Lung microvascular endothelial cell (primary cell): ENCODE measurements at places on chromosomes 12 and 14.

DNA sequence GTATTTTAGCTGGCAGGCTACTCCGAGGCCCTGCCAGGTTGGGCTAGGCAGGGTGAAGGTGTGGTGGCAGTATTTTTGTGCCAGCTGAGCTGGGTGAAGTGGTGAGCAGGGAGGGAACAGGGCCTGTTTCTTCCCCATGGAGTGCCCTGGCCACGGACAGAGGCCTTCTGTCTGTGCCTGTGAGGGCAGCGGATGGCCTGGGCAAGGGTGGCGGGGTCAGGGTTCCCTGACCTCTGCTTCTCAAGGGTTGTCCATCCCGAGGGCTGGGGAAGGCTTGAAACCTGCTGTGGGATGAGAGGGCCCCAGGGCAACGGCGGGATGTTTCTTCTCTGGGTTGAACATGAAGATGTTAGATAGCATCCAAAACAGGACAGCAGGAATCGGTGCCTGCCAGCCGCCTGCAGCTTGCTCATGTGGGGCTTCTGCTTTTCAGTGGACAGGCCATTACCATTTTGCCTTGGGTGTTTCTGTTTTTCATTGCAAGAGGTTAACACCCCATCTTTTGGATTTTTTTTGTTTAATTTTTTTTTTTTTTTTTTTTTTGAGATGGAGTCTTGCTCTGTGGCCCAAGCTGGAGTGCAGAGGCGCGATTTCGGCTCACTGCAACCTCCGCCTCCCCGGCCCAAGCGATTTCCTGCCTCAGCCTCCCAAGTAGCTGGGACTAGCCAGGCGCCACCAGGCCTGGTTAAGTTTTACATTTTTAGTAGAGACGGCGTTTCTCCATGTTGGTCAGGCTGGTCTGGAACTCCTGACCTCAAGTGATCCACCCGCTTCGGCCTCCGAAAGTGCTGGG, 3.3 kb downstream of the MTA1 start:
- DNase-seq, result no peak

- DNase-seq, result no peak
Observed at GRCh38 chr14:105859717-105860614, 333.6 kb downstream of the TMEM121 start.

DNA sequence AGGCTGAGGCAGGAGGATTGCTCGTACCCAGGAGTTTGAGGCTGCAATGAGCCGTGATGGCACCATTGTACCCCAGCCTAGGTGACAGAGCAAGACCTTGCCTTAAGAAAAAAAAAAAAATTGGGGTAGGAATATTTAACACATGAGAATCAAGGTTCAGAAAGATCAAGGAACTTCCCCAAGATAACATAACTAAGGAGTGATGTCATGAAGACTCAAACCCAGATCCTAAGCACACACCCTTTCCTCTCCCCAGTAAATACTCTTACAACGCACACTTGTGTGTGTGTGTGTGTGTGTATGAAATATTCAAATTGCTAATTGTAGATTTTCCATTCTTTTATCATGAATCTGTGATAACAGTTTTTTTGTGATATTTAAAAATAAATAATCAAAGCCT, 90.6 kb upstream of the NUDT4 start:
- DNase-seq, result no peak

DNA sequence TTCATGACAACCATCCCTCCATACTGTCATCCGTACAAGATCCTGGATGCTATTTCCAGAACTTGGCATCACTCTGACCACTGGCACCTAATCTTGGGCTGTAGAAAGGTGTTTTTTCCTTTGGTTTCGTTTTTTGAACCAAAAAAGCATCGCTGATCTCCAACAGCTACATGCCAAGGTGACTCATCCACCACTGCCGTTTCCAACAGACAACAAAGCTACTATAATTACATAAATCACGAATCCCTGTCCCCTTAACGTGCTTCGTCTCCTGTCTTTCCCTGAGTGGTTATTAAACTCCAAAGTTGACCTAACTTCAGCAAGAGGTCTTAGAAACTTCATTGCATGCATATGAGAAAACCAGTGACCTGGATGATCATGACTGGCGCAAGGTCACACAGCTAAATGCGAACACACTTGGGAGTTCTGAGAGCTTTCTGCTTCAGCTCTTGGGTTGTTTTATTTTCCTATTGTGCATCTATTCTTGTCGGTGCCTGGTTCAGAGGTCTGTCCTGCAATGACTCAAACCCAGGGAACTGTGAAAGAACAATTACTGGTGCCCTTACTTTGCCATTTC, 99.9 kb downstream of the PPM1H start:
- peak; percentile 16 for DNase-seq

DNA sequence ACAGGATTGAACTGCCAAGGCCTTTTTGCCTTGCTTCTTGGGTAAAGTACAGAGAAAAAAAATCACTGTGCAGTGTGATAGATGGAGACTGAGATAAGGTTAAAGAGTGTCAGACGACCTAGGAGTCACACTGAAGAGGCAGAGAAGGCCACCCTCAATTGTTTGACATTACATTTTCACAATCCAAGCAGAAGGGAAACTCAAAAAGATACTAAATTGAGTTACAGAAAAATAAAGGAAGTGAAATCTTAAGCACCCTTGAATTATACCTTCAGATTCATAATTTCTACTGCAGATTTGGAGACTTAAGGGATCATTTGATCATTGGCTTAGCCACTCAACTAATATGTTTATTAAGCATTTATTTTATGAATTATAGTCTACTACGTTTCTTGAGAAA, 97.1 kb downstream of the MYF5 start:
- DNase-seq, result no peak

GRCh38 chr12:47017901-47018475, 61.4 kb upstream of the PCED1B start:
- no peak for DNase-seq

- peak; percentile 98 for DNase-seq
Observed at GRCh38 chr12:117685110-117685926, 283.5 kb downstream of the KSR2 start.

DNA sequence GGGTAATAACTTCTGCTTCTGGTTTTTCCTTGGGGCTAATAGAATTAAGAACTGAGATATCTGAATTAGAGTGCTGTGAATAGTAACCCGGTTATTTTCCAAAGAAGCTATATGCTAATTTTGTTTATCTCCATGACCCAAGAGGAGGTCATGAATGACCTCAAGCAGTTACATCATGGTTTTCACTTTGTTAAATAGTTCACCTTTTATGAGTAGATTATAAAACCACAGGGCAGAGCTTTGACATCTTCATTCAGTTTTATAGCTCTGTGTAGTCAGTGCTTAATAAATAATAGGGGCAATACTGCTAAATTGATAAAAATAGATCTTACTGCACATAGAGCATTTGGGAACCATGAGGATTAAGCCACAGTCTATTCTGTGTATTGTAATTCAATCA, 462.2 kb downstream of the LRIG3 start:
- no peak for DNase-seq

DNA sequence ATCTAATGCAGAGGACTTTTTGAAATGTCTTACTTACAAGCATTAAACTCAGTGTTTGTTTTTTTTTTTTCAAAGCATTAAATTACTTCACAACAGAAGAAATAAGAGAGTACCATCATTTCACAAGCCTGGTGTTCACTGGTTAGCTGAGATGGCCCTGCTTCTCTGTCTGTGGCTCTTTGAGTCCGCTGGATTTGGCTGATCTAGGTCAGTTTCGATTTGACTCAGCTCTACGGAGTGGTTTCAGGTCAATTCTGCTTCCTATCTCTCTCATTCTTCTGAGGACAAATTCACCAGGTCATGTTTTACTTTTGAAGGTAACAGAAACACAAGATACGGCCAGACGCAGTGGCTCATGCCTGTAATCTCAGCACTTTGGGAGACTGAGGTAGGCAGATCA, 1066.1 kb downstream of the FLRT2 start:
- no peak for DNase-seq

GRCh38 chr12:130813949-130814348, 25.1 kb downstream of the STX2 start:
- DNase-seq, result no peak

DNA sequence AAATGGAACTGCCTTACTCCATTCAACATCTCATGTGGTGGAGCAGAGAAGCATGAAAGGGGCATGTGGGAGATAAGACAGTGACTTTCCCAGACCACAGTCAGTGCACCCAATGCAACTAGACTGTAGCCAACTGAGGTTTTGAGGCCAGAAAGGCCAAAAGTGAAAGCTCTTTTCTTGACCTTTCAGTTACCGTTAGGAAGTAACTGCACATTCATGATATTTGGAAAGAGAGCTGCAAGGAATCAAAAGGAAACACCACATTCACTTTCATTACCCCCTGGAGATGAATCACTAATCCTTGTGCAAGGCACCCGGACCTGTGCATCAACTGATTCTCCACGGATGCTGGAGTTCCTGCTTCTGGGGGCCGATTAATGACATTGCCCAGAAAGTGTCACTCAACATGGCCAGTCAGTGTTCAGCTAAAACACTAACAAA, 72.9 kb upstream of the ELK3 start:
- DNase-seq, result no peak

DNA sequence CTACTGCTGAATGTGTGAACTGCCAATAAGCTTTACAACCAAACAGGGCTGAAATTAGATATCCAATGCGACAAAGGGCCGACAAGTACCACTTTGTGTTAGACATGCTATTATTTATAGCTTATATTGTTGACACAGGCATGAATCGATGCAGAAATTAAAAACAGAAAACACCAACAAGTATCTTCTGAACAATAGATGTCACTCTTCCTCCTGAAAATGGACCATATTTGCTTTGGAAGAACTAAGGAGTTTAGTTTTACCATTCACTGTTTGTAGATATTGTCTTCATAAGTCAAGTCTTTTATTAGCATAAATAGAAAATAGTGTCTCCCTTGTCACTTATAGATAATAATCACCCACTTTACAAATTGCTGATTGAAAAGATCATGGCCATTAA, 86.5 kb downstream of the LRIG3 start:
- no peak for DNase-seq

DNA sequence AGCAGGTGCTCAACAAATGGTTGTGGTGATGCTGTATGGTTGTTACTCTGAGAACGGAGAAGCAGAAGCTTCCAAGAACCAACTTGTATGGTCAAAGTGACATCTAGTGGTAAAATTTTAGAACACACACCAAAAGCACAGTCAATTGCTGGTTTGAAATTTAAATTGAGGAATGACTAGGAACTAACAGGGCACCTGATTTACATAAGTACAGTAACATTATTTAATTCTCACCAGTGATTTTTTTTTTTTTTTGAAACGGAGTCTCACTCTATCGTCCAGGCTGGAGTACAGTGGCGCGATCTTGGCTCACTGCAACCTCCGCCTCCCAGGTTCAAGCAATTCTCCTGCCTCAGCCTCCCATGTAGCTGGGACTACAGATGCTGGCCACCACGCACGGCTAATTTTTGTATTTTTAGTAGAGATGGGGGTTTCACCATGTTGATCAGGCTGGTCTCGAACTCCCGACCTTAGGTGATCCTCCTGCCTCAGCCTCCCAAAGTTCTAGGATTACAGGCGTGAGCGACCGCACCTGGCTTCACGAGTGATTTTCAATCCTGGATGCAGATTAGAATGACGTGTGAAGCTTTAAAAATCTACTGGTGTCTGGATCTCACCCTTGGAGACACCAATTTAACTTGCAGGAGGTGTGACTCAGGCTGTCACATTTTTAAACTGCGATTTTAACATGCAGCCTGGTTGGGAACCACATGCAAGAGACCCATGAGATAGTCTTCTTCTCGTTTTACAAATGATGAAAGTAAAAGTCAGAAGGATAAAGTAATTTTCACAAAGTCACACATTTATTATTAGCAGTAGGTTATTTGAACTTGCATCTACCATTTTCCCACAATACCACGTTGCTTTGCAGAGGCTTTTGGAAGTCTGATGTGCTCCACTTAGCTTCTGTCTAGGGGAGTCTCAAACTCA, 14.1 kb upstream of the NUMB start:
- DNase-seq, result peak; percentile 86

DNA sequence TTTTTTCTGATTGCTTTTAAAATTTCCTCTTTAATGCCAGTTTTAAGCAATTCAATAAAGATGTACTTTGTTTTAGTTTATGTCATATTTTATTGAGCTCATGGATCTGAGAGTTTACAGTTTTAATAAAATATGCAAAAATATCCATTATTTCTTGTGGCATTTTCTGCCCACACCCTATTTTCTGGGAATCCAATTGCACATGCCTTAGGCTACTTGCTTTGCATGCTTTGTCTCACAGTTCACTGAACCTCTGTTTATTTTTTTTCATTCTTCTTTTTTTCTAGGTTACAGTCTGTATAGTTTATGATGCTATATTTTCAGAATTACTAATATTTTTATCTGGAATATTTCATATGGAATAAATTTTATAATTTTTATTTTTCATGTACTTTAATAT, 1258.0 kb downstream of the FSCB start:
- no peak for DNase-seq

DNA sequence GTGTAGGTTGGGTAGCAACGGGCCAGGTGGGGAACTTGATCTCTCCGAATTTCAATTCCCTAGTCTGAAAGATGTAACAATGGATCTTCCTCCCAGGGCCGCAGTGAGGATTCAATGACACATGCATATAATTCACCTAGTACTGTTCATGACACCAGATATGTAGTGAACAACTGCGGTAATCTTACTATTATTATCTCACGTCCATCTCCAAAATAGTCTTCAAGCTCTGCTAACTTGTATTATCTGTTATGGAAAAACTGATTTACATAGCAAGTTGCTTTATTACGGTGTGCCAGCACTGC, 26.4 kb downstream of the MOK start:
- no peak for DNase-seq

- peak; percentile 21 for DNase-seq
Observed at GRCh38 chr12:10031771-10032175, 1.3 kb downstream of the CLEC9A start.

- DNase-seq, result peak; percentile 49
Observed at GRCh38 chr12:29241821-29242591, 92.9 kb downstream of the FAR2 start.

- peak; percentile 77 for DNase-seq
Observed at GRCh38 chr12:96427269-96427729, 27.1 kb upstream of the CDK17 start.

DNA sequence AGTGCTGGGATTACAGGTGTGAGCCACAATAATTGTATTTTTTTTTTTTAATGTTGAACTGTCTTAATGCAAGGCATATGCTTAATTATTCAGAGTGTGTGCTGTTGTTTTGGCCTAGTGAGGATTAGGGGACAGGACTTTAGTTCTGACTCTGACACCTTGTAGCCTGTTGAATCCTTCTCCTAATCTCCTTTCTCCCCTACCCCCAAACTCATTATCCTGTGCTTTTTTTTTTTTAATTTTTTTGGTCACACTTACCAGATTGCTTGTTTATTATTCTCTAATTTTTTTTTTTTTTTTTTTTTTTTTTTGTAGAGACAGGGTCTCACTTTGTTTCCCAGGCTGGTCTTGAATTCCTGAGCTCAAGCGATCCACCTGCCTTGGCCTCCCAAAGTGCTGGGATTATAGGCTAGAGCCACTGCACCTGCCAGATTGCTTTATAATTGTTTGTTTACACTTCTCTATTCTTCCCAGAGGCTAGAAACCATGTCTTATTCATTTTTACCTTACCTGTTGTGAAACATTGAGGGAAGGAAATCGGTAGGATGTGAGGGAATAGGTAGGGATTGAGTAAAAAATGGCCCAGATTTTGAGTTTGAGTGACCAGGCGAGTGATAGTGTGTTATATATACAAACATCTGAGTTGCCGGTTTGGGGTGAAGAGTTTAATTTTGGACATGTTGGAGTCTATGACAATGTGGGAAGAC, 32.2 kb downstream of the DIP2B start:
- no peak for DNase-seq

- DNase-seq, result no peak
Observed at GRCh38 chr14:79275292-79275655, 936.0 kb downstream of the DIO2 start.
